ENCODE measurements at places on chromosomes 12 and 14.

GRCh38 chr12:122029620-122030423 is 8.1 kb downstream of the BCL7A start:
- no peak for DNase-seq

- DNase-seq = no peak
These were observed 17.7 kb upstream of the ASCL1 start for GRCh38 chr12:102939670-102940222.

DNA sequence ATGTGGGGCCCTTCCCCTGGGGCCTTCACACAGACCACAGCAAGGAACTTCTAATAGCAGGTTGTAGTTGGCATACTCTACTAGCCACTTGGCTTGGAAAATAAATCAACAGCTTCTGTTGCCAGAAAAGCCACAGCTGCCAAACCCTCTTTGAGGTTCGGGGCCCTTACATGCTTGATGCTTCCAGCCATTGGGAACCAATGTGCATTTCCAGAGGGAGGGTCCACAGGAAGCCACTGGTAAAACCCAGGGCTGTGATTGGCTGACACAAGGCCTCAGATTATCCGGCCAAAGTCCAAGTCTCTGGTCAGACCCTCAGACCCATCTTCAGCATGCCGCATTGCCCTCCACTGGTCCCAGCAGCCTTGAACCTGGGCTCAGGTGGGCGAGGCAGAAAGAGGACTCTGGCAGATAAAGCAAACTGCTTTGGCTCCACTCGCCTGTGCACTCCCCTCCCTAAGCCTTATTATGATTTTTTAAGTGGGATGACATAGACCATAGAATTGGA is 214.4 kb downstream of the BCL11B start:
- no peak for DNase-seq

- DNase-seq = no peak
These were observed 748 bp upstream of the ACVRL1 start for GRCh38 chr12:51906430-51907082.

DNA sequence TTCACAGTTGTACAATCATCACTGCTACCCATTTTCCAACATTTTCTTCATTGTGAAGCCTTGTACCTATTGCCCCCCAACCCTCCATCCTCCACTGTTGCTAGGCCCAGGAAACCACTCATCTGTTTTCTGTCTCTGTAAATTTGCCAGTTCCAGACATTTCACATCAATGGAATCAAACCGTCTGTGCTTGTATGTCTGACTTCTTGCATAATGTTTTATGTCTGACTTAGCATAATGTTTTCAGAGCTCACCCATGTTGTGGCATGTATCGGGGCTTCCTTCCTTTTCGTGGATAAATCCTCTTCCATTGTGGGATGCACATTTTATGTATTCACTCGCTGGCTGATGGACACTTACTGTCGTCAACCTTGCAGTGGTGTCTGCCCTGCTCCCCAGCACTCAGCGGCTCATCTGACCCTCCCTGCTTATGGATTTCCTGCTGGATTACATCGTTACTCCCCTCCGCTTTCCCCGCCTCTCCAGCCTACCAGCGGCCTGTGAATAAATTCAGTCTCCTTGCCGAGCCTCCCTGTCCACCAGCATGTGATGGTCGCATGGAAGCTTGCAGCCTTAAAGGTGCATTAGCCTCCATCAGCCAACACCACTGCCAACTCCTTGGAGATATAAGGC is 727.6 kb upstream of the TMEM132C start:
- no peak for DNase-seq

- no peak for DNase-seq
These were observed 590.4 kb downstream of the MED13L start for GRCh38 chr12:115687094-115687493.

DNA sequence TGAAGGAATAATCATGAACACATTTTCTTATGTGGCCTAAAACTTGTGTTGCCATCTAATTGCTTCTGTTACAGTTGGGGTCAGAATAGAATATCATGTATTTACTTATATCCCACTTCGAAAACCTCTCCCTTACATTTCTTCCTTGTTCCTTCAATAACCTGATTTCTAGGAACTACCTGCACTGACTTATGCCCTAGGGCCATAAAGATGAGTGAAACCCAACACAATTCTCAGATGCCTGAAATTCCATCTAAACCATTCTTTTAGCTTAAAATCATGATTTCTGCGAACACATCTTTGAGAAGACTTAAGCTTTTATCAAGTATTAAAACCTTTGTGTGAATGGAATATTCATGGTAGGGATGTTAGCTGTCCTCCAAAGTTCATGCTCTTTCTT is 142.7 kb downstream of the SNAPC1 start:
- no peak for DNase-seq

GRCh38 chr12:27013611-27014084 is 536 bp downstream of the TM7SF3 start:
- no peak for DNase-seq

GRCh38 chr14:105144666-105145380 is 23.8 kb downstream of the JAG2 start:
- no peak for DNase-seq

- no peak for DNase-seq
These were observed 381.1 kb downstream of the FLRT2 start for GRCh38 chr14:85911044-85911443.

GRCh38 chr12:89461190-89461589 is 63.4 kb downstream of the GALNT4 start:
- no peak for DNase-seq

DNA sequence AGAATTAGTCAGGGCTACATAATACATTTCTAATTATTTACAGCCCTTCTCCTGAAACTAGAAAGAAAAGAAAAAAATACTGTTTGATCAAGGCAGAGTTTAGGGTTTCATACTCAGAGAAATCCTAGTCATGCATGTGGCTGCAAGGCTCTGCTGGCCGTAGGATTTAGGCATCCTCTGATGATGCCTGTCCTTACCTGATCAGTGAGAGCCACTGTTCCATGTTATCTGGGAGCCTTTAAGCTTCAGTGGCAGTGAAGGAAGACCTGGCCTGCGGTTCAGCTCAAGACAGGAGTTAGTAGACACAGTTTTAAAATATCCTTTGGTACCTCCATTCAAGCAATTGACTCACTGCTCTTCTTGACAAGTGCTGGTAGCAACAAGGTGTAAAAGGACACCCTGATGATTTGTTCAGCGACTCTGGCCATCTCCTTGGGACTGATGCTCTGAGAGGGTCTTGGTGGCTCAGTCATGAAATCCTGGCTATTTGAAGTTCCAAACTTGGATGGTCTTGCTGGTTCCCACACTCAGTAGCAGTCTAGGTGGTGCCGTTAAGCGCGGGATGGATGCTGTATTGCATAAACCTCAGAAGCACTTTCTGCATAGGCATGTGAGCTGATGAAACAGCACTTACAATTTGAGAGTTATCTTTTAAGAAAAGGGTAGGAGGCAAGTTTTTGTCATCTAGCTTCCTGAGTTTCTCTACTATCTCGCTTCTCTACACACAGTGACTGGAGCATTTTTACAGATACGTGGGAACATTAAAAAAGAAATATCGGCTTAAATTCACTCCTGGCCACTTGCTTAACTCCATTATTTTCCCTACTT is 162.0 kb downstream of the SAMD4A start:
- no peak for DNase-seq

DNA sequence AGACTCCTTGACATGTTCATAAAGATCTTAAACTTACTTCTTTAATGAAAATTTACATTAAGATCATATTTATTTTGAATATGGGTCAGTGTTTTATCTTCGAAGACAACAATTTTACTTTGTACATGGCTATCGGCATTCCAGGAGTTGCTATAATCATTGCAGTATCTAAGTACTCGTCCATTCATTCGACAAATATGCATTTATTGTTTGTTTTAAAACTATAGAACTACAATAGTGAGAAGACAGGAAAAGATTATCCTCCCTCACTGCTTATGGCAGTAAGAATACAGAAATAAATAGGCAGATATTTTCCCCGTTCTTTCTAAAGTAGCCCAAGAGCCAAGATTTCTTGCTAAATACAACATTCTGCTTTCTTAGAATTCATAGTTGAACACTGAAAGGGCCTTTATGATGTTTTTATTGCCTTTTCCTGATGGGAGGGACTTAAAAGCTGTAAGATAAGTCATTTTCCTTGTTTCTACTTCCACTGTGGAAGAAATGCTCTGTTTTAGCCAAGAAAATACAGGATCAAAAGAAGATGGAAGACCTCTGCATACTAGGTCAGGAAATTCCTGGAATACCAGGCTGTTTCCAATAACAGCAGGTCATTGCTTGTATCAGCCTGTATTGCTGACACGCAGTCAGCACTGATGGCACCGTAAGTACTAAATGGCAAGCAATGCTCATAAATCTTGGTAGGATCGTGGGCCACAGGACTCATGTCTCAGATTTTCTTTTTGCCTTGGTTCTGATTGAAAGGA is 521.0 kb upstream of the ATP2B1 start:
- DNase-seq = no peak

- no peak for DNase-seq
These were observed 37.6 kb downstream of the ATG14 start for GRCh38 chr14:55373784-55374705.

DNA sequence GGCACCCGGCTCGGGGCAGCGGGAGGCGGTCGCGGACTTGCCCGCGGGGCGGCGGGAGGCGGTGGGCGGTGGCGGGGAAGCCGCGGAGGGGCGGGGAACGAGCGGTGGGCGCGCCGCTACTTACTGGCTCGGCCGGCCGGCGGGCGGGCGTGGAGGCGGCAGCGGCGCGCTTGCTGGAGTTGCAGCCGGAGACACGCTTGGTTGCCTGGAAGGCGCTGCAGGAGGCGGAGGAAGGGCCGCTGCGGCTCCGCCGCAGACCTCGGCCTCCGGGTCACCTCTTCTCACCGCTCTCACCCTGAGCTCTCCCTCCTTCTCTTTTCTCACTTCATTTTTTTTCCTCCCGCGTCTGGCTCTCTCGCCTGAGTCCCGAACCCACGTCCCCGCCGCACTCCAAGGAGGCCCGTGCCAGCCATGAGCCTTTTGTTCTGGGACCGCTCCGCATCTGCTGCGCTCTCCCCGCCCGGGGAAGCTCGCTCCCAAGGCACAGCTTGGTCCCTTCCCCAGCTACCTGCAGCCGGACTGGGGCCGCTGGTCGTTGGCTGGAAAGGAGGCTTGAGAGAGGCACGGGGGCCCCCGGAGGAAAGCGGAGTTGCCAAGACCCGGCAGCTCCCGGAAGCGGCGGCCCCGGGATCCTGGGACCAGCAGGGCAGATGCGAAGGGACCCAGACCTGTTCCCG is 592 bp upstream of the KCNK10 start:
- no peak for DNase-seq

GRCh38 chr12:101407049-101407435 is 530 bp downstream of the ARL1 start:
- no peak for DNase-seq

DNA sequence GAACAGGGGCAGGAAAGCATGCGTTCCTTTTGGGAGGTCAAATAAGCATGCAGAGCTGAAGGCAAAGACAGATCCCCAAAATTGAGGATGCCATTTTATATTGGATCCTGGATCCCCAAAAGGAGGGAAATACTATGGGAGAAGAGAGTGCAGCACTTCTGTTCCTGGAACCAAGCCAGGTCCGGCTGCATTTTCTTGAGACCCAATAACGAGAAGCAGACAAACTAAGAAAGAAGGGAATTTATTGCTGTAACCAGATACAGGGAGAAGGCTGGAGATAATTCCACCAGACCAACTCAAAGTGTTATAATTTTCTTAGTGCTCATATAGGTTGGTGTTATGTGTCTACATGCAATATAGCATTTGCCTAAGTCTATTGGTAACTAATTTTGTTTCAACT is 60.8 kb downstream of the PDE6H start:
- no peak for DNase-seq

- DNase-seq = no peak
These were observed 10.6 kb upstream of the SPPL3 start for GRCh38 chr12:120914794-120915193.

DNA sequence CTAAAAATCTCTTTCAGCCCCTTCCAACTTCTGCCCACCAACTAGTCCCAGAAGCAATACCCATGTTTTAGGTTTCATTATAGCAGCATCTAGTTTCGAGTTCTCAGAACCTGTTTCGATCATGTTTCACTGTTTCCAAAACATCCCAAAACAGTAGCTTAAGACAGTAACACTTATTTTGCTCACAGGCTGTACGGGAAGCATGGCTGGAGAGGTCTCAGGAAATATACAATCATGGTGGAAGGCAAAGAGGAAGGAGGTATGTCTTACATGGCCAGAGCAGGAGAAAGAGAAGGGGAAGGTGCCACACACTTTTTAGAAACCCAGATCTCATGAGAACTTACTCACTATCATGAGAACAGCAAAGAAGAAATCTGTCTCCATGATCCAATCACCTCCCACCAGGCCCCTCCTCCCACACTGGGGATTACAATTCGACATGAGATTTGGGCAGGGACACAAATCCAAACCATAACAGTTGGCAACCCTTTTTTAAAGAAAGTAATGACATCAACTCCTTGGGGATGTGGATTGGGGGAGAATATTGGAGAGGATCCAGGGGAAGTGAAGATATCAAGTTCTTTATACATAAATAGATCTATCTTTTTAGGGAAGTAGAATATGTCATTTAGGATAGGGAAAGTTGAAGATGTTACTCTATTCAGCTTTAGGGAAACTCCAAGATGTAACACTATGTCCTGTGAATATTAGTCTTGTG is 269.9 kb upstream of the PLEKHG7 start:
- DNase-seq = no peak

- no peak for DNase-seq
These were observed 107.4 kb downstream of the PPM1A start for GRCh38 chr14:60356386-60356785.

- DNase-seq = no peak
These were observed 30.3 kb upstream of the BTG1 start for GRCh38 chr12:92175961-92176360.

GRCh38 chr12:57590479-57590863 is 521 bp upstream of the PIP4K2C start:
- DNase-seq = no peak

- no peak for DNase-seq
These were observed 76.7 kb downstream of the TTC7B start for GRCh38 chr14:90739318-90740068.

GRCh38 chr12:101859664-101860607 is 17.4 kb upstream of the DRAM1 start:
- DNase-seq = no peak

DNA sequence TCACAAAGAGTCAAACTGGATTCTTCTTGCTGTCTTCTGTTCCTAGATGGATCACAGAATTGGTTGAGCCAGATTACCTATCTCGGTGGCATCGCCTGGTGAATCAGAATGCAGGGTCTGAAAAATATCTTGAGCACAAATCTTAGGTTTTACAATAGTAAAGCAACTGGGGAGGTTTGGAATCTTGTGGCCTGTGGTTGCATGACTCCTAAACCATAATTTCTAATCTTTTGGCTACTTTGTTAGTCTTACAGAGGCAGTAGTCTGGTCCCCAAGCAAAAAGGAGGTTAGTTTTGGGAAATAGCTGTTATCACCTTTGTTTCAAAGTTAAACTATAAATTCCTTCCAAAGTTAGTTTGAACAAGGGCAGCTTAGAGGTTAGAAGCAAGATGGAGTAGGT is 1488.5 kb upstream of the FLRT2 start:
- no peak for DNase-seq
